Caco-2 (cell line): ENCODE measurements at places on chromosomes 7 and 10. TPM values are rescaled to one million over a fixed set of nuclear protein-coding genes. Genes with fewer than 3 reads are reported as not detected.

GBX1 gene
- not detected in 2 replicates for total RNA-seq

GRCh38 chr10:71708301-71708703 is 11.3 kb downstream of the C10orf105 start:
- DNase-seq, result peak; percentile 88

GRCh38 chr7:111796671-111797070 is 234.4 kb upstream of the IMMP2L start:
- DNase-seq, result peak; percentile 8

WDR86 gene
- 0.52 and 0.95 TPM in 2 replicates for total RNA-seq

GRCh38 chr7:108045669-108046068 is 42.7 kb upstream of the LAMB1 start:
- peak; percentile 50 for DNase-seq

- no peak for DNase-seq
These were observed 60.0 kb downstream of the PLXNA4 start for GRCh38 chr7:132516042-132516840.

- DNase-seq, result no peak
These were observed 5.6 kb upstream of the LRRC27 start for GRCh38 chr10:132326344-132326889.

NAT16 gene
- 0.19 TPM in 1 of 2 replicates, not detected in the other for total RNA-seq

IGF2BP3 gene
- 124 and 127 TPM in 2 replicates for total RNA-seq

- no peak for DNase-seq
These were observed 103.2 kb upstream of the ADAM12 start for GRCh38 chr10:126491476-126491875.

STAG3 gene
- total RNA-seq, result 1.3 TPM in 2 replicates
